CD4-positive, alpha-beta T cell (primary cell): ENCODE measurements at places on chromosomes 6 and 20. TPM values are rescaled to one million over a fixed set of nuclear protein-coding genes. Genes with fewer than 3 reads are reported as not detected.

- H3K4me1 ChIP-seq, result no peaks in the 10 kb centered on the region
- DNase-seq, result no peak
- no peak overlapping the region for H3K4me3 ChIP-seq
- H3K27me3 ChIP-seq, result no peaks in the 10 kb centered on the region
- no peak overlapping the region for H3K27ac ChIP-seq
These were observed 9.4 kb upstream of the NANP start for GRCh38 chr20:25632940-25633790.

GRCh38 chr6:1617466-1618310 lies 8.0 kb downstream of the FOXC1 start:
- no peak overlapping the region for H3K4me3 ChIP-seq
- peaks cover 90% of the 10 kb centered on the region for H3K27me3 ChIP-seq
- no peak overlapping the region for H3K27ac ChIP-seq

DNA sequence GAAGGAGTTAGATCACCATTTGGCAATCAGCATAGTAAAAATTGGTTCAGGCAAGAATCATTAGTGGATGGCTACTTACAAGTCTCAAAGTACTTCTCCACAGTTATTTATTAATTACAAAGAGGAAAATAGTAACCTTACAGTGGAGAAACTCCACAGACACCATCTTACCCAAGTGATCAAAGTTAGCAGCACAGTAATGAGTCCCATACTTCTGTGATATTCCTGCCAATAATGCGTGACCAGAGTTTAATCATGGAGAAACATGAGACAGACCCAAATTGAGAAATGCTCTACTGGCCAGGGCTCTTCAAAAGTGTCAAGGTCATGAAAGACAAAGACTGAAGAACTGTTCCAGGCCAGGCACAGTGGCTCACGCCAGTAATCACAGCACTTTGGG lies 9.5 kb downstream of the TBC1D7 start:
- H3K4me1 ChIP-seq, result no peaks in the 10 kb centered on the region
- no peak overlapping the region for H3K4me3 ChIP-seq
- peaks cover 78% of the 10 kb centered on the region for H3K36me3 ChIP-seq
- no peak overlapping the region for H3K27ac ChIP-seq
- DNase-seq, result no peak

DNA sequence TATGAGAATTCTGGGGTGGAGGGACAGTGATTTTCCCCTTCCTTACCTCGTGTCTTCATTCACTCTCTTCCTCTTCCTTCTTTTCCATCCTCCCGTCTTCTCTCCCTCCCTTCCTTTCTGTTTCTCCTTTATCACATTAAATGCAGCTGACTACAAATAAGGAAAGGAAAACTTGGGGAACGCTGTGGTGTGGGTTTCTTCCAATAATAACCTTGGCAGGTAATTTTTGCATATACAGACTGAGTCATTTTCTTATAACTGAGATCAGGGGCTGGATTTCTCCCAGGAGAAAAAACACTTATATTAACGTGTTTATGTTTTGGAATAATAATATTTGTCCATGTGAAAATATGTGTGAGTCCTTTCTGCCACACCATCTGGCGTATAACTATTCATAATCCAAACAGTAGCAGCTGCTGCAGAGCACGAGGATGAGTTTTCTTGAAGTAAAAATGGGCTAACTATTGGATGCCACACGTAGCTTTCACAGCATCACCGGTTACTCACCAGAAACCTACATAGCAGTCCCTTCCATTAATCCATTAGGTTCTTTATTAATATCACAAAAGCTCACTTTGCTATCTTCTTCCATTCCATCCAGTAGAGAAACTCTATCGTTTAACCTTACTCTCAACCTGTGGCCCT lies 139.2 kb upstream of the SASH1 start:
- peaks cover 22% of the 10 kb centered on the region for H3K4me1 ChIP-seq
- no peak for DNase-seq
- no peak overlapping the region for H3K4me3 ChIP-seq
- no peaks in the 10 kb centered on the region for H3K36me3 ChIP-seq

DNA sequence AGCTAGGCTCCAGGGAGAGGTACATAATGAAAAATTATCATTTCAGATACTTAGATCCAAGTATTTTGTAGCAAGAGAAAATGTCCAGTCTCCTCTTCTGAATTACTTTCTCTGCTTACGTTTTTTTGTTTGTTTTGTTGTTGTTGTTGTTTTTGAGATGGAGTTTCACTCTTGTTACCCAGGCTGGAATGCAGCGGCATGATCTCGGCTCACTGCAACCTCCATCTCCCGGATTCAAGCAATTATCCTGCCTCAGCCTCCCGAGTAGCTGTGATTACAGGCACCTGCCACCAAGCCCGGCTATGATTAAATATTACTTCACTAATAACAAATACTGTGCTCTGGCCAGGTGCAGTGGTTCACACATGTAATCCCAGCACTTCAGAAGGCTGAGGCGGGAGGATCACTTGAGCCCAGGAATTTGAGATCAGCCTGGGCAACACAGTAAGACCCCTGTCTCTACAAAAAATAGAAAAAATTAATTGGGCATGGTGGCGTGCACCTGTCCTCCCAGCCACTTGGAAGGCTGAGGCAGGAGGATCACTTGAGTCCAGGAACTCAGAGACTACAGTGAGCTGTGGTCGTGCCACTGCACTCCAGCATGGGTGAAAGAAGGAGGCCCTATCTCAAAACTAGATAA lies 155.0 kb upstream of the JARID2 start:
- H3K27ac ChIP-seq, result no peak overlapping the region
- no peak overlapping the region for H3K4me3 ChIP-seq
- no peaks in the 10 kb centered on the region for H3K4me1 ChIP-seq
- no peak for DNase-seq
- no peaks in the 10 kb centered on the region for H3K36me3 ChIP-seq

DNA sequence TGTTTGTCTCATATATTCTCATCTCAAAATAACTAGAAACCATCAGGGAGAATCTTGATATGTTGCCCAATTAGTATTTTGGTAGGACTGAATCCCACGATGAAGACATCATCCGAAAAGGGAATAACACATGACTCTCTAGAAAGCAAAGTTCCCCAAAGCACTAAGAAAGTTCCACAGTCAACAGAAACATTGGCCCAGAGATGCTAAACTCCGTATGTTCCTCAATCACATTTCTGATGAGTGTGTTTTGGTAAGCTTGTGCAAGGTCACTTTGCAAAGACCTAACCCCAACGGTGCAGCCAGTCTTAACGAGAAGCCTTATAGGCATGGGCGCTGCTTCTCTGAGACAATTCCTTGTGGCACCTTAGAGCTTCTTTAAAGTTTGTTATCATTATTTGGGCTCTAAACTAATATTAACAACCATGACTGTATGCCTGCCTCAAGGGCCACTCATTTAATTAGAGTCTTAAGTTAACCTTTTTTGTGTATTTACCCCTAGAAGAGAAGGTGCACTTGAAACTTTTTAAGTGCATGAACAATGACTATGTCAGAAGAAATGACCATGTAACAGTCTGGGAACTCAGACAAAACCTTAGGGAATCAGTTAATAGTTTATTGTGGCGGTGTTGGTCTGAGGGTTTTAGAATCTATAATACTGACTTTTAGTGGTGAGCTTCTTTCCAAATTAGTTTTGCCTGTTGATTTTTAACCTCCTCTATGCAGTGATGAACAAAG lies 202.0 kb upstream of the RAB32 start:
- no peaks in the 10 kb centered on the region for H3K36me3 ChIP-seq
- H3K27me3 ChIP-seq, result no peaks in the 10 kb centered on the region
- no peaks in the 10 kb centered on the region for H3K4me1 ChIP-seq

DNA sequence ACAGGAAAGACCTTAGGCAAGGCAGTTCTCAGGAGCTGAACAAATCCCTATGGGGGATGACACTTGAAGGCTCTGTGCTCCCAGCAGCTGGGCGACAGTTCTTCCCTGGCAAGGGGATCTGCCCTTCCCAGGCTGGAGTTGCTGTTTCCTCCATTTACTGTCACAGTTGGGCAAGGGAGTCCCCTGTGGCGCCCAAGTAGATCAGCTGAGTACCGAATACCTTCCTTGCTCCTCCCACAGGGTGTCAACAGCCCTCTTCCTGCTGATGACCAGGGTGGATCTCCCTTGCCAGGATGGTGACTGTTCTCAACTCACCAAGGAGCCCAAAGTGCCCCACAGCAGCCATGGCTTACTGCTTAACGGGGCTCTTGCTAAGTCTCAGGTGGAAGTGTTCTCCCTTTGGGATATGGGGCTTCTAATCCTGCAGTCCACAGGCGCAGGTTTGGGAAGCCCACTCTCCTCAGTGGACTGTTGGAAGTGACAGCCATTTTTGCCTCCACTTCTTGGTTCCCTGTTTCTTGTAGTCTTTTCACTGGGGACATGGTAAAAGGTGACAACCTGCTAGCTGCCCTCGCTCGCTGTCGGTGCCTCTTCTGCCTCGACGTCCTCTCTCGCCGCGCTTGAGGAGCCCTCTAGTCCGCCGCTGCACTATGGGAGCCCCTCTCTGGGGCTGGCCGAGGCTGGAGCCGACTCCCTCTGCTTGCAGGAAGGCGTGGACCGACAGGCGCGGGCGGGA lies 5.7 kb upstream of the PSMG4 start:
- peaks cover 18% of the 10 kb centered on the region for H3K27me3 ChIP-seq
- H3K4me3 ChIP-seq, result no peak overlapping the region
- peaks cover 12% of the 10 kb centered on the region for H3K4me1 ChIP-seq
- no peak overlapping the region for H3K27ac ChIP-seq

DNA sequence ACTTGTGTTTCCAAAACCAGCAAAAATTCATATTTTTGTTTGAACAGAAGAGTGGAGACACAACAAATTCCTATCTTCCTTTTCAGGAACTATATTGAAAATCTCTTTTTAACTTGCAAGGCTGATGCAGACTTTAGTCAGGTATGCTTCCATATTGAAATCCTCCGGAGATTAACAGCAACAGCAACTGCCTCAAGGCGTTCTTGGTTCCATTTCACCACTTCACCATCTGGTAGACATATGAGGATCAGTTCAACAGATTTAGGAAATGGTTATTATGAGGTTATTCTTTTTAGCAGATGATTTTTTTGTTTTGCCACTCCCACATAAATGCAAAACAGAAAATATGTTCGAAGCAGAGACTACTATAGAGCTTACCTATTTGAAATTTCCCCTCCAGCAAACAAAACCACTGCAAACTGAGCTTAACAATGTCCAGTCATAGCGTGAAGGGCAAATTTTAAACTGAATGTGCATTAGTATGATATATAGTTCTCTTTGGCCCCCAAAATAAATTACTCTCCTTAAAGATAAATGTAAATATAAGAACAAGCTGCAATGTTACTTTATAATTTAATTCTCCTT lies 520.5 kb upstream of the ADGRB3 start:
- H3K27ac ChIP-seq, result no peak overlapping the region
- no peaks in the 10 kb centered on the region for H3K4me1 ChIP-seq

GRCh38 chr6:85461798-85462170 lies 11.9 kb downstream of the NT5E start:
- no peaks in the 10 kb centered on the region for H3K36me3 ChIP-seq
- H3K27ac ChIP-seq, result no peak overlapping the region
- peaks cover 57% of the 10 kb centered on the region for H3K4me1 ChIP-seq
- no peak overlapping the region for H3K4me3 ChIP-seq
- DNase-seq, result peak; percentile 18

DNA sequence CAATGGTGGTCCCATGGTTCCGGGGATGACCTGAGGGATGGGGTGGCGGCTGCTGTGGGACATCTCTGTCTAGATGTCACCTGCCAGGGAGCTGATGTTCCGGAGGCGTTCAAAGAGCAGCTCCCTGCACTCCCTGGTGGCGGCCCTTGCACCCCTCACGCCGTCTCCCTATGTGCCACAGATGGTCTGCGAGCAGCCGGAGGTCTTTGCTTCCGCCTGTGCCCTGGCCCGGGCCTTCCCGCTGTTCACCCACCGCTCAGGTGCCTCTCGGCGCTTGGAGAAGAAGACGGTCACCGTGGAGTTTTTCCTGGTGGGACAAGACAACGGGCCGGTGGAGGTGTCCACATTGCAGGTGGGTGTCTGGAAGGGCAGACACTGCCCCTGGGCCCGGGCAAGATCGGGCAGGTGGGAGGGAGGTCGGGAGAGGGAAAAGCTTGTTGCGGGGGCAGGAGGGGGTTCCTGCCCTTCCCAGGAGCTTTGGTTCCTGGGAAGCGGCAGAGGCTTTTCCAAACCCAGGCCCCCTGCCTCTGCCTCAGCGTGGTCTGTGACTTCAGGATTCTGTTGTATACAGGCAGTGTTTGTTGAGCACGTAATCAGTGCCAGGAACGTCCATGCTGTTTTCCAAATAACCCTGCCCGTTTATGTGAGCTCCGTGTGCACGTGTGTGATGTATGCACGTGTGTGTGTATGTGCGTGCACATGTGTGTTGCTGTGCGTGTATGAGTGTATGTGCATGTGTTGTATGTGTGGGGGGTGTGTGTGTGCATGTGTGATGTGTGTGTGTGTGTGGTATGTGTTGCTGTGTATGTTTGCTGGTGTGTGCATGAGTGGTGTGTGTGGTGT lies 1.9 kb downstream of the NPEPL1 start:
- no peak for DNase-seq
- H3K4me3 ChIP-seq, result no peak overlapping the region
- peaks cover 29% of the 10 kb centered on the region for H3K36me3 ChIP-seq

DNA sequence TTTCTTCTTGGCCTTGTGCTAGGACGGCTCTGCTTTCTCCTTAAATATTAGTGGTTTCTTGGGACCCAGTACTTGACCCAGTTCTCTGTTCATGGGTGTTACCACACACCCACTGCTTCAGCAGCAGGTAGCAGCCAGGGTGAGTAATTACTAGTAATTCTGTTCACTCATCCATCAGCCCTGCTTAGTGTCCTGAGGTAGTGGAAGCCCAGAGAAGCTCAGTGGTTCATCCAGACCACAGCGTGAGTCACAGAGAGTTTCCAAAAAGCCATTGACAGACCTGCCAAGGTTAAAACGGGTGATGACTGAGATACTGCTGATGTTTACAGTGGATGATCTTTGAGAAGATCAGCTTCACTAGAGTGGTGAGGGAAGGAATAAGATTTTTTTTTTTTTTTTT lies 51.7 kb upstream of the HINT3 start:
- H3K27ac ChIP-seq, result peak overlapping the region; percentile 9
- H3K4me1 ChIP-seq, result peaks cover 16% of the 10 kb centered on the region
- no peak overlapping the region for H3K4me3 ChIP-seq
- H3K36me3 ChIP-seq, result peaks cover 29% of the 10 kb centered on the region

- no peak for DNase-seq
- no peaks in the 10 kb centered on the region for H3K4me1 ChIP-seq
- H3K27ac ChIP-seq, result no peak within 1 kb of the TSS
- H3K4me3 ChIP-seq, result no peak within 1 kb of the TSS
These were observed at the start of gene MAS1 for GRCh38 chr6:159890792-159891191. Gene MAS1 (plus strand): TSS chr6:159890988. CDS start chr6:159906956, 15,968 bp downstream.

GRCh38 chr20:57076152-57076652 lies 190.2 kb downstream of the BMP7 start:
- H3K4me1 ChIP-seq, result no peaks in the 10 kb centered on the region
- H3K27ac ChIP-seq, result no peak overlapping the region
- no peak for DNase-seq
- H3K4me3 ChIP-seq, result no peak overlapping the region
- no peaks in the 10 kb centered on the region for H3K36me3 ChIP-seq

GRCh38 chr6:103925317-103925716 lies 934.4 kb downstream of the HACE1 start:
- H3K27me3 ChIP-seq, result no peaks in the 10 kb centered on the region
- H3K4me1 ChIP-seq, result no peaks in the 10 kb centered on the region
- no peak overlapping the region for H3K4me3 ChIP-seq

GRCh38 chr6:162670345-162670744 lies 57.2 kb downstream of the PRKN start:
- H3K27me3 ChIP-seq, result no peaks in the 10 kb centered on the region
- DNase-seq, result no peak
- H3K4me1 ChIP-seq, result no peaks in the 10 kb centered on the region
- H3K4me3 ChIP-seq, result no peak overlapping the region
- no peaks in the 10 kb centered on the region for H3K36me3 ChIP-seq
- no peak overlapping the region for H3K27ac ChIP-seq

The SNTA1 gene
- 5.2 TPM for total RNA-seq

The EYS gene
- total RNA-seq, result not detected

The C20orf144 gene
- 0.19 TPM for total RNA-seq

The RGS17 gene
- not detected for total RNA-seq

The UBE3D gene
- total RNA-seq, result 4.2 TPM

The TFAP2A gene
- total RNA-seq, result 0.16 TPM

The IL17A gene
- total RNA-seq, result 0.14 TPM

The CLDN20 gene
- not detected for total RNA-seq

The RFX6 gene
- total RNA-seq, result not detected
